ENCODE measurements at places on chromosomes 13 and 19. TPM values are rescaled to one million over a fixed set of nuclear protein-coding genes. Genes with fewer than 3 reads are reported as not detected.

DNA sequence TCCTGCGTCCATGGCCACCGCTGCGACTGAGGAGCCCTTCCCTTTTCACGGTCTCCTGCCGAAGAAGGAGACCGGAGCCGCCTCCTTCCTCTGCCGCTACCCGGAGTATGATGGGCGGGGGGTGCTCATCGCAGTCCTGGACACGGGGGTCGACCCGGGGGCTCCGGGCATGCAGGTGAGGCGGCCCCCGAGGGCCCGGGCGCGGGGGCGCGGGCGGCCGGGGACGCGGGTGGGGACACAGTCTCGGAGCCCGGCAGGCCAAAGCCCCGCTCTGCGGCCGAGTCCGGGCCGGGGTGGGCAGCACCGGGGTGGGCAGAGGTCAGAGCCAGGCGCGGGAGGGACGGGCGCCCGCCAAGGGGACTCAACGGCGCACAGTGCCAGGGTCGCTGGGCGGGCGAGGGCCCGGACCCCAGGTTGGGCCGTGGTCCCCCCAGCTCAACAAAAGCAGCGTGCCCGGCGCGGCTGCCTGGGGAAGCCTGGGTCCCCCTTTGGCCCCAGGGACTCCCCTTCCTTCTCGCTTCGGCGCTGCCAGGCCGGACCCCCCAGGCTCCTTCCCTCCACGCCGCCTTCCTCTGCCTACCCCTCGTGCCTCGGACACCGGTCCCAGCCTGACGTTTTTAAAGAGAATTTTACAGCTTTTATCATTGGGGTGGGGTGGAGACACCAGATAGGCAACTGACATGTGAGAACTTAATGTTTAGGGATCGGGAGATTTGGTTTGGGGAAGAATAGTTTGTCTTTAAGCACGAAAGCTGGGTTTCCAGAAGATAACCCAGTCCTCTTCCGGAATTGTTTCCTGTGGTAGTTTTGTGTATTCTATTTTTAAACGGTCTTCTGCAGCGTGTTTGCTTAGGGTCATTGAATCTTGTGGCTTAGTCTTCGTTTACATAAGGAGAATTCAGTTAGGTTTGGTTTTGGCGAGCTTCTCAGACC lies 509 bp downstream of the TPP2 start:
- peak; percentile 11 for DNase-seq

DNA sequence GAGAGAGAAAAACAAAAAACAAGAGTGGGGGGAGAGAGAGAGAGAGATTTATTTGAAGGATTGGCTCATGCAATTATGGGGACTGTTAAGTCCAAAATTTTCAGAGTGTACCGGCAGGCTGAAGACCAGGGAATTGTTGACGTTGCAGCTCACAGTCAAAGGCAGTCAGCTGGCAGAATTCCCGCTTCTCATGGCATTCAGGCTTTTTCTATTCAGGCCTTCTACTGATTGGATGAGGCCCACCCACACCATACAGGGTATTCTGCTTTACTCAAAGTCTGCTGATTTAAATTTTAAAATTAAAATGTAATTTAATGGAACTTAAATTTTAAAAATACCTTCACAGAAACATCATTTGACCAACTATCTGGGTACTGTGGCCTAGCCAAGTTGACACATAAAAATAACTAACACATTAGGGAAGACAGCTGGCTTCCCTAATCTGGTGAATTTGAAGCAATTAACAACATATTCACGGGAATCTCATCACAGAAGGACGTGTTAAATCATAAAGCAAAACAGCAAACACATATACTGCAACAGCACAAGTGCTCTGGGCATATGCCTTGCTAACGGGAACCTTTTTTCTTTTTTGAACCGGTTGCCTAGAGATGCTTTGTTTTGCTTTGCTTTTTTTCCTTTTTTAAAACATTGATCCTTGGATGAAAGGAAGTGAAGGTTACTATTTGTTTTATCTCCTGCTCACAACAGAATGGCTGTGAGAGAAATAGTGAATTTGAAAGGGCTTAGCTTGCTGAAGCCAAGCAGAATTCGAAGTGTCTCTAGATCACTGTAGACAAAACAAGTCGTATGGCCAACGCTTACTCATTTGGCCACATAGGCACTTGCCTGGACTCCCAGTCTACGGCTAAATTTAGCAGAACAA lies 505.1 kb downstream of the IRS2 start:
- peak; percentile 9 for DNase-seq

The RFPL4A gene
- 89.1 TPM for total RNA-seq

- peak; percentile 58 for DNase-seq
These were observed at the start of gene CBARP for GRCh38 chr19:1237754-1238368. Gene CBARP, minus strand, starts transcription at chr19:1238005. Its CDS starts 1,905 bp downstream, at chr19:1236100.

- DNase-seq: peak; percentile 94
These were observed 25.6 kb upstream of the CXCL17 start for GRCh38 chr19:42468273-42468796.

GRCh38 chr13:30900952-30901749 lies 4.9 kb upstream of the MEDAG start:
- DNase-seq: no peak

Measured in Daoy (cell line).